ENCODE measurements at places on chromosomes 2 and 18.

GRCh38 chr18:46334868-46335281 is 230.7 kb downstream of the HAUS1 start:
- DNase-seq: no peak

- no peak for DNase-seq
Observed at GRCh38 chr18:30929065-30929464, 113.5 kb downstream of the DSC3 start.

- DNase-seq: no peak
Observed at GRCh38 chr2:231343006-231343710, 52.4 kb upstream of the B3GNT7 start.

DNA sequence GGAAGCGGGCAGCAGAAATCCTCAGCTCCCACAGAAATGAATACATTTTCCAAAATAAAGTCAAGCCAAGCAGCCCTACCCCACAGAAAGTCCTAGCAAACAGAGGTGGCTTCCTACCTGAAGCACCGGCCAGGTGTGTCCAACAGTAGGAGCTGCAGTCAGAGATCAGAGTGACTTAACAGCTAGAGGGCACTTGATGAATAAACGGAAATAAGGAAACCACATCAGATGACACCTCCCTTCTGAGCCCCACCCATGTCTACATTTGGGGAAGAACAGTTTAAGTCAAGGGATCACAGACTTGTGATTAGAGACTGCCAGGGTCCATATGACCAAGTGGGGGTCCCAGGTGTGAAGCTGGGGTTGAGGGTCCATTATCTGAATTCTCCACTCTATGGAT is at the start of gene CXCR1:
TSS of gene CXCR1 (minus strand) at position 172 of the 400 bp plus-strand sequence. CDS start 1,751 bp downstream, outside the sequence.
- DNase-seq: peak; percentile 41

- no peak for DNase-seq
Observed at GRCh38 chr18:24991141-24992060, 360.6 kb downstream of the ZNF521 start.

DNA sequence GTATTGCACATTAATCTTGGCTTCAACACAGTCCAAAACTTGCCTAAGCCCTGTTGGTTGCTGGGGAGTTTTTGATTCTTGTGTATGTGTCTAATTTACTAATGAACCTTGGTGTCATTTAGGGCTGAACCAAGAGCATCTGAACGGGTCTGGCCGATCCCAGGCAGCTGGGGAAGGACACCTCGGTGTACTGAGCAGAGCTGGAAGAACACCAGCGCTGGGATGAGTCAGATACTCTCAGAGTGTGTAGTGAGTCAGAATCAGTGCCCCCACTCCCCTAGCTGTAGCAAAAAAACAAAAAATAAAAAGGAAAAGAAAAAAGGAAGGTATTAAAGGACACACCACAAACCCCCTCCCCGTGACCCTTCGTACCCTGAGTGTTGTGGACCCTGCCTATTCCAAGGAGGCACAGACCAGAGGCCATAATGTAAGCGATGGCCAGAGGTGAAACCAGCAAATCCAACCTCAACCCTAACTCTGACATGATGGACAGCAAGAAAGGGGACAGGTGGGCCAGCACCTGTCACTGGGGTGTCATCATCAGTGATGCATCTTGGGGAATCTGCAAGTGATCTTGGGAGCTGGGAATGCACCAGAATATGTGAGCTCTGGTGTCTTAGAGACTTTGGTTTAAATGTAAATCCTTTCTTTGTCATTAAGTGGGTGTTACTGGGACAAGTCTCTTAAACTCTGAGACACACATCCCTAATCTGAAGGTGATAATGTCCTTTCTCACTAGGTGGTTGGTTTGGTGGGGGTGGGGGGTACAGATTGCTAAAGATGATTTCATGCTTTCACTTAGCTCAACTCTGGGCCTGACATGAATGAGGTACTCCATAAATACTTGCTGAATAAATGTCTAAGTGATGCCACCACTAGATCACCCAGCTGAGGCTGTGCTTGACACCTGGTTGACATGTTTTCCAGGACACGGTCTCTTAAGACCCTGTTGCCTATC is 34.2 kb upstream of the NCOA1 start:
- no peak for DNase-seq

DNA sequence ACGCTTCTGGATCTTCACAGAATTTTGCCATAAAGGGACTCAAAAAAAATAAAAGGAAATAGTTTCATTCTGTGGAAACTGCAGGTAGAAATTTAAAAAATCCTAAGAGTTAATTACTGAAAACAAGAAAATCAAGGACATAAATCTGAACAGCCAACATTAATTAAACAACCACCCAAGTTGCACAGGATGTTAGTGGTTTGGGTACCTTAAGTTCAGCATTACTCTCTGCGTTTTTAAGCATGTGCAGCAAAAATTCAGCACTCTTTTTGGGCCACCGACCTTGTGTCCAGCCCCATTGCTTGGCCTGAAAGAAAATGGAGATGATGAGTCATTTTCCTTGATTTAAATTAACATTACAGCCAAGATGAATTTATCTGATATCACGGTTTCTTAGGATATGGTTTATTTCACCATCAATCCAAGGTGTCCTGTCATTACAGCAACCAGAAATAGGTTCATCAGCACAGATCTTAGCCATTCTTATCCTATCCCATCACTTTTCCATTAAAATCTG is 3.3 kb upstream of the C18orf32 start:
- no peak for DNase-seq

DNA sequence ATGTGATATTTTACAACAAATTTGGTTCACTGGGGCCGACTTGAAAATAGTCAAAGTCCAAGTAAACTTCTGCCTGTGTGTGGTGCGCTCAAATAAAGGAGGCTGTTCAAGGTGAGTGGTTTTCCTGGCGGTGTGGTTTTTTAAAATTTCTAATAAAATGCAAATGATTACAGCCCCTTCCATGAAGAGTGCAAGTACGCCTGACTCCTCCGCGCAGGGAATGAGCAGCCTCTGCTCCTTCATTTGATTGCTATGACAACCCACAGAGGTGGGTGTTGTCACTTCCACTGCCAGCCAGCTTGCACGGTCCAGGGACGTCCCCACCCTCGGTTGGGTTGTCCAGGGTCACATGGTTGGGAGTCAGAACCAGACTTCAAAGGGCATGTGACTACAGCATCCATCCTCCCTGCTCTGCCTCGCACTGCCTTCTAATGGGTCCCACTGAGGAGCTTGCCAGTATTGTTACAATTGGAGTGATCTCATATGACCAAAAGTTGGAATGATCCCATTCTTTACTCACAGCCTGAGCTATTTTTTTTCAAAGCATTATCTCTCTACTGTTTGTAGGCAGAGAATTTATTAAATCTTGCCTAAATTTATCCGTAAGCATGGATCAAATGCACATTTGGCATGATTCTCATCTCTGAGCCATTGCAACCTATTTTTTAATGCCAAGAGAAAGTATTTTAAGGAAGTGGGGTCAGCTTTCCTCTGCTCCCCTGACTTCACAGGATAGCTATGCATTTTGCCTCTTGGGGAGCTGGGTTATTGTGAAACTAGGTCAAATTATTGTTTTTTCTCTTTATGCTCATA is 121.3 kb downstream of the AGAP1 start:
- DNase-seq: no peak

GRCh38 chr2:119697290-119698020 is 18.5 kb downstream of the TMEM177 start:
- no peak for DNase-seq

- no peak for DNase-seq
Observed at GRCh38 chr2:231174211-231174651, 24.2 kb upstream of the ARMC9 start.

Measured in activated CD4-positive, alpha-beta T cell treated with anti-CD3 and anti-CD28 coated beads for 4 hours (primary cell).